ENCODE measurements at places on chromosomes 1 and 21.

DNA sequence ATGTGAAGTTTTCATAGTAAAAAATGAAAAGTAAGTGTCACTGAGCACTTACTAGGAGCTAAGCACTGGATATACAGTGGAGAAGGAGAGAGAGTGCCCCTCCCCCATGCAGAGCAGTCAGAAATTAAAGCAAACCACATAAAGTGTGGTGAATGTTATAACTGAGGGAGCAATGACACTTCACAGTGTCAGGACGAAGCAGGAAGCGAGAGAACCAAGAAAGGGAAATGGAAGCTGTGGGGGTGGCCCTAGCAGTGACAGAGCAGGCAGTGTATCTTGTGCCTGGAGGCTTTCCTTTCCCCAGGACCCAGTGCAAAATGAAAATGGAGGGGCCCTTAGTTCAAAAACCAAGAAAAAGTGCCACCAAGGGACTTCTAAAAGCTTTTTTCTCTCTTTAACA lies 21.5 kb upstream of the RCAN3 start:
- no peak for DNase-seq

DNA sequence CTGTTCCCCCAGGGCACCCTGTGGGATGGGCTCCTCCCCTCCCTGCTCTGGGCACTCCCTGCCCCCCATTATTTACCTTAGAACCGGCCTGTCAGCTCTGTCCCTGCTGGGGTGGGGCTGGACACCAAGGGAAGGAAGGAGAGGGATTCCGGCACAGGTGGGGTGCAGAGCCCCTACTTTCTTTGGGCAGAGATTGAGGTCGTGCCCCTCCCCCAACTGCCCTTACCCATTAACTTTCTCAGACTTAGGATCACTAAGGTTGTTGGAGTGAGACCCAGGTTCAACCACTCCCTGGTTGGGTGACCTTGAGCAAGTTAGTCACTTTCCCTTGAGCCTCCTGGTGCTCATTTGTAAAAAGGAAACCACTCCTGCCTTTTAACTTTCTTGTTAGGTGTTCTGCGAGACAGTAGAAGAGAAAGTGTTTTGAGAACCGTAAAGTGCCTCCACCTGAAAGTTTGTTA lies 57.0 kb upstream of the SYNC start:
- no peak for DNase-seq

DNA sequence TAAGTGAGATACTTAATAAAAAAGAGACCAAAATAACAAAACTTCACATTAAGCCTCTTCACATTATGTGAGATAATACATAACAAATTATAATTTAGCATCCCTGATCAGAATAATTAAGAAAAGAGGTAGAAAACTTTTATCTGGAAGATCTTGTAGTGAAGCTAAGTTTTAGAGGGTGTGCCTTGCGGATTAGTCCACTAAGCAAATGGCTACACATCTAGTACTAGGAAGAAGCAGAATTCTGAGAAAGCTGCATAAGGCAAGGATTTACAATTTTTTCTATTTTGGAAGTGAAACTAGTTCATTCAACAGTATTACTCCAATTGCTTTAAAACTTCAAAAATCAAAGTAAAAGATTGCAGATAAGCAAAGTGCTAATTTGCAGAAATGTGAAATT lies 3.5 kb downstream of the YOD1 start:
- DNase-seq = no peak

- peak; percentile 69 for DNase-seq
Observed at GRCh38 chr1:18820791-18821641, 38.4 kb downstream of the TAS1R2 start.

DNA sequence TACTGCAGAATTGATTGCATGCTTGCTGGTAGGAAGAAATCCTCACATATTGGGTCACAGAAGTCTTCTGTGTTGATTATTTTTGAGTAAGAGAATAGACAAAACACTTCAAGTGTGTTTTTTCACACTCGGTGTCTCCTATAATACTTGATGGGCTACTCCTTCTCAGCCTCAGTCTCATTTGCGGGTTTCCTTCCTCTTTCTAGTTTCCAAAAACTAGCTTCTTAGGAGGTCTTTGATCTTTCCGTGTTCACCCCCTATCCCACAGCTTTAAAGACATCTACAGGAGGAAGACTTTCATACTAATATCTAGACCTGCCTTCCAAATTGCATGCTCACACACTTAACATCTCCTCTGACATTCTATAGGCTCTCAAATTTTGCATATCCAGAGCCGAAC lies 40.7 kb upstream of the NTPCR start:
- no peak for DNase-seq

DNA sequence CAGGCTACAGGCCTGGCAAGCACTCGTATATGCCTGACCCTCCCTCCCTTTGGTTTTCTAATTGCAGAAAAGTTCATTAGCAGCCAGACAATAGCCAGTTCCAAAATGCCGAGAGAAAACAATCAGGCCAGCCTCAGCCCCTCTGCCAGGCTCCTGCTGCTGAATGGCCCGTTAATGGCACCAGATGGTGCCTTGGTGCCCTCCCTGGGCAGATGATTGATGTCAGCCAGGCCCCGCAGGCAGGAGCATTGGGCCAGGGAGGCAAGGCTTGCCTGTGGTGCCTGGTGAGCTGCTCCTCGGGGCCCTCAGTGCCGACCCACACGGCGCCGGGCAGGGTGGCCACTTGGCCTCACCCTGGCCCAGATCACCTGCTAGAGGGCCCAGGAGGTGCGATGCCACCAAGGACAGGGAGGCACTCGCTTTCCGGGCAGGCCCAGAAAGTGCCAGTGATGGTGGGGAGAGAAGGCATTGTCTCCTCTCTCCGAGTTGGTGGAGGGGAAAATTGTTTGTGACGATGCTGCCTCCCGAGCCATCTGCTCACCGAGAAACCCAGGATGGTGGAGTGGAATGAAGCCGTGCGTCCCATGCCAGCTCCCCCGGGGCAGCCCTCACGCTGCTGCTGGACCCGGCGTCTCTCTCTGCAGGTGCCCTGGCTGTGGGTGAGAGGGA lies 28.1 kb downstream of the QSOX1 start:
- no peak for DNase-seq

- no peak for DNase-seq
Observed at GRCh38 chr21:45852886-45853400, 128.6 kb upstream of the COL6A1 start.

GRCh38 chr21:33189237-33189636 lies 40.5 kb upstream of the IFNAR2 start:
- DNase-seq = no peak

DNA sequence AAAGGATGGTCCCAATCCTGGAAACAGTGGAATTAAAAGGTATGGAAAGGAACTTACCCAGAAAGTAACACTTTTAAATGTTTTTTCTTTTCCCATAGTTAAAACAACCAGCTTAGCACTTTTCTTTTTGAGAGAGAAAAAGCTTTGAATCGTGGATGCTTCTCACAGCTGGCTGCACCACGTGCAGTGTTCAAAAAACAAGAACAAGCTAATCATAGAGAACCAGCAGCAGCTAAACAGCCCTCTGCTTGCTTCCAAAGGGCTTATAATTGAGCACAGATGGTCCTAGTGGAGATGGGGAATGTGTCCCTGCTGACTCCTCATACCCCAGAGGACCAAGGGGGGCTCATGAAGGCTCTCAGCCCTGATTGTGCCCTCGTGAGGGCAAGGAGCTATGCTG lies 26.4 kb downstream of the UTP25 start:
- DNase-seq = no peak

DNA sequence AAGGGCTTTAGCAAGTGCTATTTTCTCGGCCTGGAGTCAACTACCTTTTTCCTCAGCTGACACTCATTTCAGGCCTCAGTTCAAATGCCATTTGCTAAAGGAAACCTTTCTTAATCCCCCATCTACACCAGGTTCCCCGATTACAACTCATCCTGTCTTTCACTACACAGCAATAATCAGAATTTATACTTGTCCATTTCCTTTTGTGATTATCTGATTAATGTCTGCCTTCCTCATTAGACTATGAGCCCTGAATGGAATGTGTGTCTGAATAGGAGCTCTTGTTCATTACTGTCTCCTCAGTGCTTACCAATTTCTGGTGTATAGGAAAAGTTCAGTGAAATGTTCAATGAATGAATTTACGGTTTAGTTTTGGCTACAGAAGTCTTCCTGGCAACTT lies 36.9 kb downstream of the ATP1B1 start:
- DNase-seq = no peak

DNA sequence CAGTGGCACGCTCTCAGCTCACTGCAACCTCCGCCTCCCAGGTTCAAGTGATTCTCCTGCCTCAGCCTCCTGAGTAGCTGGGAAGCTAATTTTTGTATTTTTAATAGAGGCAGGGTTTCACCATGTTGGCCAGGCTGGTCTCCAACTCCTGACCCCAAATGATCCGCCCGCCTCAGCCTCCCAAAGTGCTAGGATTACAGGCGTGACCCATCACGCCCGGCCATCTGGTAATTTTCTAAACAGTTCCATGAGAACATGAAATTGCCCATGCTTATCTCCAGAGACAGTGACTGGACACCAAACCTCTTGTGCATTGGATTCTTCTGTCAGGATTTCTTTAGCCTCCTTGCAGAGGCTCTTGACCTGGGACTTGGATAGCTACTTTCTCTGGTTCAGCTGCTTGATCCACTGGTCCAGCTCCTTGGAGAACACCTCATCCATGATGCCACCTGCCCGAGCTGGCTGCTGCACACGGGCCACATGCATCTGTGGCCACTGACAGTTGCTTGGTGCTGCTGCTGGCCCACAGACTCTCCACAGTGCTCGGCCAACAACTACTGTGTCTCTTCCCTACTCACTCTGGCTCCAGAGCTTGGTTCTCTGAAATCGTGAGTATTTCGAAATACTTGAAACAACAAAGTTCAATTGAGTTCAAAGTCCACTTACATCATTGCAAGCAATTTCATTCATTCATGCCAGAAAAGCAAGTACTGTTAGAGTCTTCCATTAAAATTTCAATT lies 40.0 kb upstream of the CTPS1 start:
- DNase-seq = no peak

DNA sequence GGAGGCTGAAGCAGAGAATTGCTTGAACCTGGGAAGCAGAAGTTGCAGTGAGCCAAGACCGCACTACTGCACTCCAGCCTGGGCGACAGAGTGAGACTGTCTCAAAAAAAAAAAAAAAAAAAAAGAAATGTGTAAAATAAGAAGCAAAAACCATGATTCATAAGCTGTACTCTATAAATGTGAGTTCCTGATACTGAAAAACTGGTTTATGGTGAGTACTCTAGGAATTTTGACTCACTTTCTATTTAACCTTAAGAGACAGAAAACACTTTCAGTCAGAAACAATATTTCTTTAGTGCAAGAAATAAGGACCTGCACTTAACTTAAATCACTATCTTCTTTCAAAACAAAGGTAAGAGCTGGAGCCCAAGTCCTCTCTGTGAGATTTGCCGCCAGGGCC lies 19.9 kb upstream of the POU2F1 start:
- no peak for DNase-seq

DNA sequence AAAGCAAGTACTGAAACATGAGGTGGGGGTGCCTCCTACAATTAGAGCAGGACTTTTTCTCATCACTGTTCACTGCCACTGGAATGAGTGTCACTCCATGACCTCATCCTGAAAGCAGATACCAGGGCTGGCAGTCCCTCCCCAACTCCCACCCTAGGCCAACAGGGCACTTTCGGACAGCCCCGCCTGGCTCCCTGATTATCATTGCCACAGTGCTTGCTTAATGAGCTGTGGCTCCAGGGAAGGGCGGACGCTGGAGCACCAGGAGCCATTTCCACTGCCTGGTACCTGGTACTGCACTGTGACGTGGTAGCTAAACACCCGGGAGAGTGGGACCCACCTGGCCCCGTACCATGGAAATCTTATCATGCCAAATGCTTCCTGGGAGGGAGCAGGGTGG lies 22.3 kb downstream of the SLC9A1 start:
- no peak for DNase-seq

- no peak for DNase-seq
Observed at GRCh38 chr1:199859491-199859933, 168.0 kb upstream of the NR5A2 start.

DNA sequence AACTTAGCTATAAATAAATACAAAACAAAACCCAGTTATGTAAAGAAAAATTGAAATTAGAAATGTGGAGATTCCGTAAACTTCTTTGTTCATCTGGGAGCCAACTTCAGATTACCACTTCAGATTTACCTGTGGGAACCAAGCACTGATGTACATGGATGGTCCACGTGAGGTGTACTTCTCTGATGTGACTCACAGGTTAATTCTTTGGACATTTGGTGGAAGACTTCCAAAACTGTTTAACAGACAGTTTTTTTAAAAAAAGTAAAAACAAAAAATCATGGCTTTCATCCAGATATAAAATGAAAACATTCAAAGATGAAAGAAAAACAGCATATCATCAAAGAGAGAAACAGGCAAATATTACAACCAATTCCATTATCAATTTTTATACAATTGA lies 92.0 kb downstream of the MAST2 start:
- no peak for DNase-seq

- DNase-seq = no peak
Observed at GRCh38 chr1:36560621-36561360, 78.1 kb upstream of the CSF3R start.

DNA sequence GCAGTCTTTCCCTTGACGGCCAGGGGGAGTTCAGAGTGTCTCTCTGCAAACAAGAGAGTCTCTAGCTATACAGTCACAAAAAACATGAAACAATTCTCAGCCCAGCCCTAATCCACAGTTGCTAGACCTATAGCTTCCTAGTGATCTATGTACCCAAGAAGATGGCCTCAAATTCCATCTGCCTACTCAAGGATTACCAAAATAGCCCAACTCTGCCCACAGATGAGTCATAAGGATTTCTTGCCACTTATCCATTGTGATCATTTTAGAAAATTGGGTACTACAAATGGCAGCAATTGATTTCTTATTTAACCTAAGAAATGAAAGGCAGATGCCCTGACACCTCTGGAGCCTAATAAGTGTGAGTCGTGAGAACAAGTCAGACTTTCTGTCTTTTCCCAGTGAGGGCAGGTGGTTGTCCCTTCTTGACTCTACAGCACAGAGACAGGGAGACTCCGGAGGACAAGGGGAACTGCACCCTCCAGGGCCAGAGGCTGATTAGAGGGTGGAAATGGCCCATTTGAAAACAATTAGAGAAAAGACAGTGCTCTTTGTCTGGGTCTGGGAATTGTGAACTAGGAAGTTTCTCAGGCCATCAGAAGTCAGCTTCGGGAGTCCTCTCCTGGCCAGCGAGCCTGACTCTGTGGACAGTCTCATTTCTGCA lies 65.4 kb downstream of the ABCA4 start:
- DNase-seq = no peak

GRCh38 chr21:34812504-34813265 lies 143.9 kb downstream of the CLIC6 start:
- no peak for DNase-seq

- DNase-seq = no peak
Observed at GRCh38 chr1:226872437-226872836, 2.0 kb downstream of the PSEN2 start.

DNA sequence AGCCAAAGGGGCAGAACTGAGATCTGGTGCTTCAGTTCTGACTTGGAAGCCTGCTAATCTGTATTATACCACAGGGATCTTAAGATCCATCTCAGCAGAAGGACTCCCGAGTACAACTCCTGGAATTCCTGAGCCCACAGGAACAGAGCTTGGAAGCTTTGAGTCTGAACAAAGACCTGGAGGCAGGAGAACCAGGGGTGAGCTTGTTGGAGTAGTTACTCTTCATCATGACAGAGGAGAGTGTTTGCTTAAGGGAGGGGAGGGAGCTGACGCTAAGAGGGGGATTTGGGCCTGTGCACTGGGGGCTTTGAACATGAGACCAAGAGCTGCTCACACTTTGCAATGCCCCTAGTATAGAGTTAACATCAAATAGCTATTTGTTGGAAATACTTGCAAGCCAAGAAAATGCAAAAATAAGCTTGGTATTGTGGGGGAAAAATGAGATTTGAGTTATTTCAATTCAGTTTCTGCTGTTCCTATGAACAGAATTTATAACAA lies 41.1 kb upstream of the TRABD2B start:
- no peak for DNase-seq

GRCh38 chr1:234320549-234320948 lies 52.7 kb upstream of the COA6 start:
- no peak for DNase-seq

- no peak for DNase-seq
Observed at GRCh38 chr1:4327142-4327541, 327.3 kb upstream of the AJAP1 start.

Data from BE2C (cell line).